ENCODE measurements at places on chromosomes 13 and 19.

DNA sequence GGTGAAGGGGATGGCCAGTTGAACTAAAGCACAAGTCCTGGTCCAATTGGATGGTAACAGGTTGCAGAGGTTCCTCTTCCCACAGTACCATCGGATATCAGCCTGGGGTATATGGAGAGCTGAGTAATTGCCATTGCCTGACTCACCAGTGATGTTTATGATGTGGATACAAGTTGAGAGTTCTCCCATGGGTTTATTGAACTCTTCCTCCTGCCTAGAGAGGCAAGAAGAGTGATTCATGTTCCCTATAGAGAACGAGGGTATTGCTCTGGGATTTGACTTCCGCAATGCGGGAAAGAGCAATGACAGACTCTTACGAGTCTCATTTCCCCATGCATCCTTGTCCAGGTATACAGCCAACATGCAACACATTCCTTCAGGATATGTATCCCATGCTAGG lies 111.3 kb upstream of the PCDH9 start:
- DNase-seq: no peak

DNA sequence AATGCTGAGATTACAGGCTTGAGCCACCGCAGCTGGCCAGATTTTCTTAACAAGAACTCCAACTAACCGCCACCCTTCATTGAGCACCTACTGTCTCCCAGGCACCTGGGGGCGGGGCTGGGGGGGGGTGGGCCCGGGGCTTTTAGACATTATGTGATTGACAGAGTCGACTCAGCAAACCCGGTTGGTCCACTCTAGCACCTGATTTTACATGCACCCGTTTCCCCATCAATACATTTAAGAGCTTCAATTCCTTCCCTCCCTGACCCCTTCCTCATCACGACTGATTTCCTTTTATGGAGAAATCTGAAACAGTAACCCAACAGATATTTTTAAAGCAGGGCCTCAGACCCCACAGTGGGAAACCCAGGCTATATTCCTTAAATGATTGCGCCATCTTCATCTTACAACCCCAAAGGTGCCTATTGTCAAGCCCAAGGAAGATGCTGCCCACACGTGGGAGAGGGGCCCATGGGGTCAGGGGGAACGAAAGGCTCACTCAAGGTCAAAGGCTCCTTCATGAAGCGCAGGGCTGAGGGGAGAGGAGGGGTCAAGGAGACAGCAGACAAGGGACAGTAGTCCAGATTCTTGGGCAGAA lies 1.8 kb downstream of the INSR start:
- DNase-seq: no peak

GRCh38 chr19:4516939-4517300 lies 1.4 kb downstream of the PLIN4 start:
- no peak for DNase-seq

DNA sequence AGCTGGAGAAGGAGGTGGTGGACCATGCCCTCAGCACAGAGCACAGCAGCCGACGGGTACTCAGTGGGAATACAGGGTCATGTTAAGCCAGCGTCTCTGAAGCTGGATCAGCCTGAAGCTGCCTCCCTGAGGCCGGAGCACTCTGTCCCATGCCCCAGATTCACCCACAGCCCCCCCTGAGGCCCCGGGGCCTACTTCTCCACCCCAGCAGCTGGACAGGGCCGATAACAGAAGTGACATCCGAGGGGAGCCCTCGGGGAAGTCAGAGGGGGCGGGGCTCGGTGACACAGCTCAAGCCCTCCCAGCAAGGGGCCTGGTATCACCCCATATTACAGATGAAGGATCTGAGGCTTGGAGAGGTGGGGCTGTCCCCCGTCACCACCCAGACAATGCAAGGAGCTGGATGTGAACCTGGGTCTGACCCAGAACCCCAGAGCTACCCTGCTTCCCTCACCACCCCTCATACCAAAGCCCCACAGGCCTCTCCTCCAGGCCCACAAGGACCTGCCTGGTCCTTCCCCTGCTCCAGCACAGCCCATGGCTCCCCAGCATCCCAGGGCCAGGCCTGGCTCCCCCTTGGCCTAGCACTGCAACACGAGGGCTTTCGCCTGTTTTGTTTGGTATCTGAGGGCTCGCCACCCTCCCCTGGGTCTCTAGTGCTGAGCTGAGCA lies 5.7 kb downstream of the R3HDM4 start:
- no peak for DNase-seq

DNA sequence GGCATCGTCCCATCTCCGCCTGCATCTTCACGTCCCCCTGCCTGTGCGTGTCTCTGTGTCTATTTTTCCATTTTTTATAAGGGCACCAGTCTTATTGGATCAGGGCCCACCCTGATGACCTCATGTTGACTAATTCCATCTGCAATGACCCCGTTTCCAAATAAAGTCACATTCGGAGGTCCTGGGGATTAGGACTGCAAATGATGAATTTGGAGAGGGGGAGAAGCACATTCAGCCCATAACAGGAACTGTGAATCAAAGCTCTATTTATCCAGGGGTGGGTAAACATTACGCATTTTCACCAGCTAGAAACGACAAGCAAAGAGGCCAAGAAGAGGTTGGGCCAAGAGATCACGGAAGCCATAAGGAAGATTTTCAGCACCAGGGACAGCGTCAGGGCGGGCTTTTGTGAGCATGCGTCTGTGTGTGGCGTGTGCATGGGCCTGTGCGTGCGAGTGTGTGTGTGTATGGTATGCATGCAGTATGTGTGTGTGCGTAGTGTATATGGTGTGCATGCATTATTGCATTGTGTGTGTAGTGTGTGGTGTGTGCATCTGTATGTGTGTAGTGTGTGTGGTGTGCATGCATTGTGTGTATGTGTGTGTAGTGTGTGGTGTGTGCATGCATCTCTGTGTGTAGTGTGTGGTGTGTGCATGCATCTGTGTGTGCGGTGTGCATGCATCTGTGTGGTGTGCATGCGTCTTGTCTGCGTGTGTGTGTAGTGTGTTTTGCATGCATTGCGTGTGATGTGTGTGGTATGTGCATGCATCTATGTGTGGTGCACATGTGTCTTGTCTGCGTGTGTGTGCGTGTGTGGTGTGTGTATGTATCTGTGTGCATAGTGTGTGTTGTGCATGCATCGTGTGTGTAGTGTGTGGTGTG lies 19.6 kb downstream of the CELF5 start:
- no peak for DNase-seq

GRCh38 chr13:110876609-110877008 lies 38.3 kb downstream of the ANKRD10 start:
- DNase-seq: no peak

- DNase-seq: no peak
Observed at GRCh38 chr13:25372284-25373081, 709 bp downstream of the ATP8A2 start.

GRCh38 chr19:17078920-17079709 lies 3.5 kb downstream of the MYO9B start:
- DNase-seq: no peak

- no peak for DNase-seq
Observed at GRCh38 chr19:44931541-44931940, 10.5 kb upstream of the APOC4 start.

DNA sequence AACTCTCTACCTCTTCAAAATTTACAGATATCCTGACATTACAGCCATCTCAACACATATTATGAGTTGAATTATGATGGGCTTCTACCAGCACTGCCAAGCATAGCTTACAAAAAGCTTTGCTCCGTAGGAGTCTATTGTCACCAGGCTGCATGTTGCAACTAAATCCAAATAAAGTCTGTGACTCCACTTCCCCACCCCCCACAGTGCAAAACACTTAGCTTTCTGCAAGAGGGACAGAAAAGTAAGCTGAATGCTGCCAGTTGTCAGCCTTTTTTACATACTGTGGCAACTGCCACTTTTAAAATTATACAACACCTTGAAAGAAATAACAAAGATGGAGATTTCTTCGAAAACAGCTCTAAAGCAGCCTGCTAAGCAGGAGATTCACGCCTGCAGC lies 189.1 kb downstream of the FGF14 start:
- DNase-seq: no peak

DNA sequence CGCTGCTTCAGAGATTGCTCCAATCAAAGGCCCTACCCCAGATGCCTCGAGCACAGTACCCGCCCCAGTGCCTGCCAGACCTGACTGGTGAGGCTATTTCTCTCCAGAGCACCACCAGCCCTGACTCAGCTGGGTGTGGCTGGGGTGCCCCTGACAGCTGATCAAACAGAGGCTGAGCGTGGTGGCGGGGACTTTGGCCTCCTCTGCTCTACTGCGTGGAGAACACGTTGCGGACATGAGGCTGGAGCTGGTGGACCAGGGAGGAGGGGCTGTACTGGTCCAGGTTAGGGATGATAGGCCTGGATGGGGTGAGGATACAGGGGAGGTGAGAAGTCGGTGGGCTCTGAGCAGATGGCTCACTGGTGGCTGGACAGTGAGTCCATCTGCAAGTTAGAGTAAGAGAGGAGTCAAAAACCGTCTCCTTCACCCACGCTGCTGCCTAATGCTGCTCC lies 3.5 kb upstream of the DOCK6 start:
- DNase-seq: no peak

DNA sequence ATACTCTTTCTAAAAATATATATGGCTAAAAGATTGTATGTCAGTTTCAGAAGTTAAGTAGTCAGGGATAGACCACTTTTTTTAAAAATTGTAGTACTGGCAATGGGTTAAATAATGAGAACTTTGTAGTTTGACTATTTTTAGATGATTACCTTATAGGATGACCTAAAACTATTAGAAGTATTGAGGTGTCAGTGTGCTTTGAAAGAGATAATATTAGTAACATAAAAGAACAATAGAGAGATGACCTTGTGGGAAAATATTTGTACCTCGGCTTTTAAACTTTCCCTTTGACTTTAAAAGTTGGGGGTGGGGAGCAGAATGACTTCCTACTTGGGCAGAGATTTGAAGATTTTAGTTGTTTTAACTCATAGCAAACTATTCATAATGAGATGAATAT lies 48.3 kb downstream of the SLAIN1 start:
- no peak for DNase-seq

DNA sequence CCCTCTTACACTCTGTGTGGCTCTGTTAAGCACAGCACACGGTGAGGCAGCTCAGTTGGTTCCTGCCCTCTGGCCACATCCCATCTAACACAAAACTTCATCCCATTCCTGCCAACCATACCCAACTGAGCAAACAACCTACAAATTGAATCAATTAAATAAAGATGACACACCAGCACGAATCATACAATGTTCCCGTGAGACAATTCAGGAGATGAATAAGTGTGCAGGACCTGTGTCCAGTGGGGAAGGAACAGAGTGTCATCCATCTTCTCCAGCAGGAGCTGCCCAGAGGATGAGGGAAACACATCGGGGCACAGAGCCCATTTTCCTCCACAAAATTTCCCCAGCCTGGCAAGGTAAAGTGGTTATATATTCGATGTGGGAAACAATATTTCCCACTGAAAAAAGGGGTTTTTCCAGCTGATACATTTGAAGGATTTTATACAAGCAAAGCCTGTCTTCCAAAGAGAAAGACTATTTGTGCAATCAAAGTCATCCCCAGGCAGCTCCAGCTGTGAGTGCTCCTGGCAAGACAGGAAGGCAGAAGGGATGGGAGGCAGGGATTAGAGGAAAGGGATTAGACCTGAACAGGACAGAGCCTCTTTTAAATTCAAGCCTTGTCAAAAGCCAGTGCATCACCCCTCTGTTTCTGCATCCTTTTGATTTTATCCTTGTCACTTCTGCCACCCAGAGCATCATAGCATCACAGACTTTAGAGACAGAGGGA lies 240.2 kb downstream of the LHFPL6 start:
- DNase-seq: peak; percentile 29

DNA sequence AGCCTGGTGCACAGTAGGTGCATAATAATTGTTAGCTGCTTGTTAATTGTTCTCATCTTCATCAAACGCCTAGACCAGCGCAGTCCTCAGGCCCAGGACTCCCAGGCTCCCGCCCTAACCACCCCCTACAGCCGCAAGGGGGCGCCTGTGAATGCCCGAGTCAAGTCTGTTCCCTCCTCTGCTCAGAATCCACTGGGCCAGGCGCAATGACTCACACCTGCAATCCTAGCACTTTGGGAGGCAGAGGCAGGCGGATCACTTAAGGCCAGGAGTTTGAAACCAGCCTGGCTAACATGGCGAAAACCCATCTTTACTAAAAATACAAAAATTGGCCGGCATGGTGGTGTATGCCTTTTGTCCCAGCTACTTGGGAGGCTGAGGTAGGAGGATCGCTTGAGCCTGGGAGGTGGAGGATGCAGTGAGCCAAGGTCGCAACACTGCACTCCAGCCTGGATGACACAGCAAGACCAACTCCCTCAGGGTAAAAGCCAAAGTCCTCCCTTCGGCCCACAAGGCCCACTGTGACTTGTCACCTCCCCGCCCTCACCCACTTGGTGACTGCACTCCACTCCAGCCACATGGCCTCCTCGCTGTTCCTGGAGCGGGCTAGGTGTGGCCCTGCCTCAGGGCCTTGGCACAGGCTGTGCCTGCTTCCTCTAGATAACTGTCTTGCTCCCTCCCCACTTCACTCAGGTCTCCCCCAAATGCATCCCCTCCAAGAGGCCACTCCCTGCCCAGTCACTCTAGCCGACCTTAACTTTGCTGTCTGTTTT lies 9.1 kb downstream of the ZNF653 start:
- no peak for DNase-seq

GRCh38 chr19:46821512-46822409 lies 28.9 kb downstream of the AP2S1 start:
- no peak for DNase-seq

Measured in globus pallidus (tissue), 1 donor.